Caco-2 (cell line): ENCODE measurements at places on chromosomes 2 and 18.

- DNase-seq, result no peak
Observed at GRCh38 chr2:550860-551567, 126.2 kb downstream of the TMEM18 start.

DNA sequence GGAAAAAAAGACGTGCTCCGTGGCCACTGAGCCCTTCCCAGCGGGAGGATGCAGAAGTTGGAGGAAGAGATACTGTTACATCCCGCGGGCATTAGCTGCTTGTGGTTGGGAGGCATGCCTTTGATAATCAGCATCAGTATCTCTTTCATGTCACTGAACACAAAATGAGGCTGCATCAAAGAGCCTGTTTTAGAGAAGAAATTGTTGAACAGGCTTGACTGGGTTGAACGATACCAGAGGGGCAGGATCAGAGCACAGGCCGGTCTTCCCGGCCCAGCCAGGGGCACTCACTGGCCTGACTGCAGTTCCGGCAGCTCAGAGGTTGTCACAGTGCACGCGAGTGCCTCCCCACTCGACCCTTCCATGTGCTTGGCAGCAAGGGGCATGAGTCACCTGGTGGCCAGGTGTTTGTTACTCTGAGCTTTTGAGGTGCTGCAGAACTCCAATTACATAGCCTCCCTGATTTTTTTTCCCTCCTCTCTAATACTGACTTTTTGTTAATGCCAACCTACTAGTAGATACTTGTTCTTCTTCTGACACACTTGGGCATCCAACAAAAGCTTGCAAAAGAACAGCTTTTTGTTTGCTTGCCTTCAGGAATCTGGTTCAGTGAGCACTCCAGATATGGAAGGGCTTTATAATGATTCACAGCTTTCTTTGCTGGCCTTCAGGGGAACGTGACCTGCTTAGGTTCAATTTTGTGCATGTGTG lies 121.6 kb downstream of the VAPA start:
- DNase-seq, result peak; percentile 24

DNA sequence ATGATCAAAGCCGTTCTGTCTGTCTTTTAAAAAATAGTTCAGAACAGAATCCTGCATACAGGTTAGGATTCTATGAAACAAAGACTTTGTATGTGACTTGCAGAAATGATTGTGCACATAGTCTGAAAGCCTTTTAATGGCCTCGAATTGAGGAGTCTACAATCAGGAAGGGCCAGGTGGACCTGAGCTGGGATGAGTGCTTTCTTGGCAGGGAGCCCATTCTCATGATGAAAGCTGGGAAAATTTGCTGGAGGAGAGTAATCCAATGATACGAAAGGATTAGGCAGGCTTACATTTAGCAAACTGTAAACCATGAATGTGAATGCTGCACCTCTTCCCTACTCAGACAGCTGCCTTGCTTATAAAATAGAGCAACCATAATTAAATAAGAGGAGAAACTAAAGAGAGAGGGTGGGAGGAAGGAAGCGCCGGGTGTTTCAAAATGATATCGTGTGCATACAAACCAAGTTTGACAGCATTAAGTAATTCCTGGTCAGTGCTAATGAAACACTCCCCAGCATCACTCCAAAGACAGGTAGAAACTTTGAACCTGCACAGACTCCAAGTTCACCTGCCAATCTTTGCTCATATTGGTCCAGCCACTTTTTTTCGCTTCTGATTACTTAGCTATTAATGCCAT lies 23.7 kb upstream of the CXCR4 start:
- DNase-seq, result no peak

GRCh38 chr2:239803102-239803765 lies 221.9 kb downstream of the NDUFA10 start:
- no peak for DNase-seq

GRCh38 chr2:52668724-52669123 lies 1098.9 kb upstream of the CHAC2 start:
- DNase-seq, result no peak

- no peak for DNase-seq
Observed at GRCh38 chr2:127362971-127363370, 24.8 kb downstream of the MAP3K2 start.

- no peak for DNase-seq
Observed at GRCh38 chr2:119225105-119225865, 1.7 kb downstream of the STEAP3 start.

DNA sequence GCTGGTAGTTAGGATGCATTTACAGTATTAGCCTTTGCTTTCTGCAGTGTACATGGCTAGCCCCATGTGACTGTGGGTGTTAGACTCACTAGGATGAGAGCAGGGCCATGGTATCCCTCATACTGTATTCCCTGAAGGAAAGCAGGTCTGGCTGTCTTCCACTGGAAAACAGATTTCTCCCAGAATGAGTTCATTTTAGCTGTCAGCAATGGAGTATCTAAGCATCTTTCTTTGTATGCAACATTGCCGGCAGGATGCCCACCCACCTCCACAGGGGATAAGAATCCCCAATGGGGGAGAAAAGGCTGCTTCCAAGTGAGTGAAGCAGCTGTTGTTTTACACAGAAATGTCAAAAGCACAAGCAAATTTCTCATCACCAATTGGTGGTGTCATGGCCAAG lies 142.7 kb upstream of the KLHL14 start:
- DNase-seq, result no peak

DNA sequence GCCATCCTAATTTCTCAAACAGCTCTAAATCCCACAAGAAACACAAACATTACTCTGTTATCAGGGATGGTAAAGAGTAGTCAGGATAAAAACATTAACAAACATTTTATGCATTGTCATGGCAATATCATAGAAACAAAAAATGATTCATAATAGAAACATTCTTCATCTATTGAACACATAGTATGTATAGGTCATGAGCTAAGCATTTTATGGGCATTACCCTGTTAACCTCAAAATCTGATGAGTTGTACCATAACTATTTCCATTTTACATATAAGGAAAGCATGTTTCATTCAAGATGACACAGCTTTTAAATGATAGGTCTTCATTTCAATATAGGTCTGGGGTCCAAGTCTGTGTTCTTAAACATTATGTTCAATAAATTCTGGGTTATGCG lies 344.9 kb downstream of the RND3 start:
- DNase-seq, result no peak

DNA sequence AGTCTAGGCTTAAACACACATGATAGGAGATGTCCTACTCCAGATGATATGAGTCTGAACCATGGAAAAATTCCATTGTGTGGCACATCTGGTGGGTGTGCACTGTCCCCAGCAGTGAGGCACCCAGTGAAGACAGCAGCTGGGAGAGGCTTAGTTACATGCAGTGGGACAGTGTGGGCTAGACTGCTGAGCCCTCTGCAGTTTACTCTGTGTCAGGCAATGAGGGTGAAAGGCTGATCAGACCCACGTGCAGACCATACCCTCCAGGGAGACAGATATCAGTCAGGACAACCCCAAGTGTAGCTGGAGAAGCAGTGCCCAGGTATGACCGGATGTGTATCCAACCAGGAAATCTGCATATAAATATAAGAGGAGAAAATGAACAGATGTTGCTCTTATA lies 13.4 kb downstream of the IL37 start:
- no peak for DNase-seq

DNA sequence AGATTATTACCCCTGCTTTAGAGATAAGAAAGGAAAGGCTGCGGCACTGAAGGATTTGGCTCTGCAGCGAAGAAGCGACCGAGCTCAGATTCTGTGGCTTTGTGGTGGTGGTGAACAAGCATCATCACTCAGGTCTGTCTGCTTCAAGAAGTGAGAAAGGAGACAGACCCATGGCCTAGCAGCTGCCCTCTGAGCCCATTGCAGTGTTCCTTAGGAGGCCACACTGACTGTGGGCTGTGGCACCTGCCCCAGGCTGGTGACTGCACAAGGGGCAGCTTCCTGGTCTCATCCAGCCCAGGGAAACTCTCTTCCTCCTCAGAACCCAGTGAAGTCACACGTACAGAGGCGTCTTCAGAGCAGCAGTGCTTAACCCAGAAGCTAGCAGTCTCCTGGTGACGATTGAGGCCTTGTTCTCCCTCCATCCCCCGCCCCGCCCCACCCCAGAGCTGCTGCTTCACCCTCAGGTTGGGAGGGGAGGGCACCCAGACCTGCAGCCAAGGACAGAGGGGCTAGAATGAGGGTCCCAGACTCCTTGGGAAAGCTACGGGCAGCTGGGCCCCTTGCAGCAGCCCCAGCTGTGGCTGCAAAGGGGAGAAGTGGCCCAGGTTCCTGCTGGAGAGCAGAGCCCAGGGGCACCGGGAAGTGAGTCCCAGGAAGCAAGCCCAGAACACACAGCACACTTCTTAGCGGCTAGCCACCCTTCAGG lies 22.2 kb downstream of the BIN1 start:
- no peak for DNase-seq

GRCh38 chr2:15159751-15160177 lies 401.4 kb downstream of the NBAS start:
- DNase-seq, result peak; percentile 35

- peak; percentile 45 for DNase-seq
Observed at GRCh38 chr2:17879137-17879912, 858 bp downstream of the KCNS3 start.

DNA sequence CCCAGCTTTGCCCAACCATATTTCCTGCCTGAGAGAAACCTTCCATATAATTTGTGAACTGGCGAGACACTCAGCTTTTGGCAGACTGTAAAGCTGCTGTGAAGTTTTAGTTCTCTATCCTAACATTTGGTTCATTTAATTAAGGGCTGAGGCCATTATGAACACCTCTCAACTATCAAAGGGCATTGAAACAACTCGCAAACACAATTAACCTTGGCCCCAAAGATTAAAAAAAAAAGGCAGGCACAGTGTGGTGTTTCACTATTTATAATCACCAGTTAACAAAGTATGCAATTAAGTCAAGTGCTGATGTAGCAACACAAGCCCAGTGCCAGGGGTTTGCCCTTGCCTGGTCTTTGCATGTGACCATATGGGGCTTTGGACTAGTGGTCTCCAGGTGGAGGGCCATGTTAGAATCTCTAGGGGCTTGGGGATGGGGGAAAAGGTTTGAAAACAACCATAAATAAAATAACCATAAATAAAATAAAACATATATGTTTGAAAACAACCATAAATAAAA lies 297.6 kb upstream of the SKOR2 start:
- no peak for DNase-seq

GRCh38 chr18:49691177-49691608 lies 122.1 kb downstream of the ACAA2 start:
- no peak for DNase-seq

- no peak for DNase-seq
Observed at GRCh38 chr2:151727593-151728552, 6.4 kb downstream of the NEB start.

GRCh38 chr18:36901277-36901701 lies 72.4 kb downstream of the KIAA1328 start:
- DNase-seq, result no peak

DNA sequence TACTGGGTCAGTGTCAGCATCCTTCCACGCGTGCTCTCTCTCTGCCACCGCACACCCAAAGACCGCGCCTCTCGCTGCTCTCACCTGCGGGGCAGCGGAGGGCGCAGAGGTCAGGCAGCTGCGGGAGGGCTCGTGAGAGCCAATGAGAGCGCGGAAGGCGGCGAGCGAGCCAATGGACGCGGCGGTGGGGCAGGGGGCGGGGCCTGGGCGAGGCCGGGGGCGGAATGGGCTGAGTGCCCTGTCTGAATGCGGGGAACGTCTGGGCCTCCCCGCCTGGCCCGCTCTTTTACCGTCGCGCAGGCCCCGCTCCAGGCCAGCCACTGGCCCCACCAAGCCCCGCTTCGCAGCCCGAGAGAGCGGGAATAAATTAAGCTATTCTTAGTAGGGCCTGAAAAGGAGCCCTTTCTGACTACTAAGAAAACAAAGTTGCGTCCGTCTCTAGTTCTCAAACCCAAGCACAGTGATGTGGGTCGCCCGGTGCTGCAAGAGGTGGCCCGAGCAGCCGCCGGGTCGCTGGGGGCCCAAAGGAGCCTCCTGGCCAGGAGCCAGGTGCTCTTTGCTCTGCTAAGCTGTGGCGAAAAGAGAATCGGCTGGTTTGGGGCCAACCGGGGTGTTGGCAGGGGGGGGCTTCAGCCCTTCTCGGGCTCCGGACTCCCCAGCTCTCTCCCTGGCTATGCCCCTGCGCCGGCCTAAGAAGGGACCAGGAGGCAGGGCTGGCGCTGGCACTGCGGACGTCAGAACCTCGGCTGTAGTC lies 81.1 kb upstream of the GLI2 start:
- no peak for DNase-seq

- no peak for DNase-seq
Observed at GRCh38 chr2:217799563-217800432, 203.0 kb downstream of the TNS1 start.

- peak; percentile 78 for DNase-seq
Observed at GRCh38 chr2:47034973-47035609, 119.5 kb upstream of the MCFD2 start.

DNA sequence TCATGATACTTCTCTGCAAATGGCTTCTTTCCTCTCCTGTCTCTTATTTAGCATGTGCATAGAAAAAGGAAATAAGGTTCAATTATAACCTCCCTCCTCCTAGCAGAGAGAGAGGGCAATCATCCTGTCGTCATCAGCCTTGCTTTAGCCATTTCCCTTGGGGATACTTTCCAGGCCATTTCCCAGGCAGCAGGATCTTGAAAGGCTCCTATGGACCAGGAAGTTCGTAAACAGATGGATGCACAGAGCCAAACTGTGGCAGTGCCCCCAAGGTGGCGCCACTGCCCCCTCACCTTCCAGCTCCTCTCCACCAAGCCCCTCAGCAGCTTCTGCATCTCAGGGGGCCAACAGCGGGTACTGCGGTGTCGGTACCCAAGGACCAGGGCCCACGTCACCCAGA lies 157.4 kb downstream of the DTNA start:
- DNase-seq, result peak; percentile 8

DNA sequence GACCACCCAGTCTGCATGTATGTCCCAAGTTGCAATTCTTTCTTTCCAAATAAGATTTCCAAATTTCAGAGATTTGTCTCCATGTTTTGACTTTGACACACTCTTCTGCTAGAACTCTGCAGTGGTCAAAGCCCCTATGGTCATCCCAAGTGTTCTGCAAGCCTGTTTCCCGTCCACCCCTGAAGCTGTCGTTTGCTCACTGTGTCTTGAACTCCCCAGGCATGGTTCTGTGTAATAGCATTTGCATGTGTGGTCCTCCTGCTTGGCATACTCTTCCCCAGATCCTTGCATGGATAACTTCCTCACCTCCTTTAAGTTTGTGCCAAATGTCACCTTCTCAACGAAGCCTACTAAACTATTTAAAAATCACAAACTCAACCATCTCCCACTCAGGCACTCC lies 3.9 kb upstream of the MTLN start:
- DNase-seq, result no peak

DNA sequence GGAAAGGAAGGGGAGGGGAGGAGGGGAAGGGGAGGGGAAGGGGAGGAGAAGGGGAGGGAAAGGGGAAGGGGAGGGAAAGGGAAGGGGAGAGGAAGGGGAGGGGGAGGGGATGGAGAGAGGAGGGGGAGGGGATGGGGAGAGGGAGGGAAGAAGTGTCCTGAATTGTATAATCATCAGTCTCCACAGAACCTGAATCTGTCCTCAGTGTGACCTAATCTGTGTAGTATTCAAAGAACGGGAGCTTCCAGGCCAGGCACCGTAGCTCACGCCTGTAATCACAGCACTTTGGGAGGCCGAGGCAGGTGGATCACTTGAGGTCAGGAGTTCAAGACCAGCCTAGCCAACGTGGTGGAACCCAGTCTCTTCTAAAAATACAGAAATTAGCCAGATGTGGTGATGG lies 41.1 kb upstream of the CCDC150 start:
- DNase-seq, result no peak

GRCh38 chr2:220509096-220509757 lies 881.8 kb downstream of the SLC4A3 start:
- DNase-seq, result no peak
